Activated T-helper 1 cell treated with anti-CD3 and anti-CD28 coated beads, Interleukin-2, amount 50 U/mL, for 16 hours (primary cell): ENCODE measurements at places on chromosomes 12 and 14.

DNA sequence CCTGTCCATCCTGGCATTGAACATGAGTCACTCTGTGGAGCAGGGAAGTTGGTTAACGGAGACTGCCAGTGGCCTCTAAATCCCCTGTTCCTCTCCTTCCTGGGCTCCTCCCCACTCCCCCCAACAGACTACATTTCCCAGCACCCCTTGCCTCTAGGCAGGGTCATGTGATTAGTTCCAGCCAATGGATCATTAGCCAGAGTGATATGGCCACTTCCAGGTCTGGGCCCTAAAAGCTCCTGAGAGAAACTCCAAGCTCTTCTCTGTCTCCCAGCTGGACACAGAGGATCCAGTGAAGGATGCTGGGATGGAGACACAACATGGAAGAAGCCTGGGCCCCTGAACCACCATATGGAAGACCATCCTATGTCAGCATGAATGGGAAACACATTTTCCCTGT lies 54.4 kb upstream of the RFLNA start:
- no peak for DNase-seq

DNA sequence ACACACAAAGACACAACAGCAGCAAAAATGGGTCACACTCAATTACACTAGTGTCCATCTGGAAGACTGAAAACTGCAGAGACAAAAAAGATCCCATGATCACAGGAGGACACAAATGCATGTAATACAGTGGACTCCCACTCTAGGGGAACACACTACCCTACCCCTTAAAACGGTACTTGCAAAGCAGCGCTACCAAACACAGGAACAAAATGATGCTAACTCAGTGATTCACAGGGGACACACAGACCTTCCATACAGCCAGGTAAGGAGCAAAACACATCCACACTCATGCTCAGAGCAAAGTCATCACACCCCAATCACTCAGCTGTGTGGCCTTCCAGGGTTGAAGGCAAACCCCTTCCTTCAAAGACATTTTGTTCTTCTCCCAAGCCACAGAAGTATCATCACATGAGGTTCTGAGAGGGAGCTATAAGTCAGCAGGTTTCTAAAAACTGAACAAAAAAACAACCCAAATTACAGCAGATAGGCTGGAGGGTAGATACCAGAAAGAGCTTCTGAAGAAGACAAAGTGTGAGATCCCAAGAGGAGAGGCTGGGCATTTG lies 14.8 kb downstream of the SMUG1 start:
- DNase-seq = no peak

- DNase-seq = no peak
Observed at GRCh38 chr14:23306412-23307145, at the start of gene BCL2L2. Gene BCL2L2 (plus strand): TSS chr14:23306833. CDS start chr14:23307768, 935 bp downstream.

DNA sequence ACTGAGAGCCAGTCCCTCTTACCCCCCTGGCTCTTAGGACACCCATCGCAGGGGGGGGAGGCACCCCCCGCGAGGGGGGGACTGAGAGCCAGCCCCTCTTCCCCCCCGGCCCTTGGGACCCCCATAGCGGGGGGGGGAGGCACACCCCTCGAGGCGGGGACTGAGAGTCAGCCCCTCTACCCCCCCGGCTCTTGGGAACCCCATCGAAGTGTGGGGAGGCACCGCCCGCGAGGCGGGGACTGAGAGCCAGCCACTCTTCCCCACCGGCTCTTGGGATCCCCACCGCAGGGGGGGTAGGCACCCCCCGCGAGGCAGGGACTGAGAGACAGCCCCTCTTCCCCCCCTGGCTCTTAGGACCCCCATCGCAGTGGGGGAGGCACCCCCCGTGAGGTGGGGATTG lies 48.8 kb downstream of the DDX11 start:
- no peak for DNase-seq

- no peak for DNase-seq
Observed at GRCh38 chr12:104643819-104644669, 187.3 kb downstream of the CHST11 start.

GRCh38 chr12:47190271-47190750 lies 110.6 kb upstream of the AMIGO2 start:
- no peak for DNase-seq

- DNase-seq = no peak
Observed at GRCh38 chr12:117593815-117594400, 232.5 kb upstream of the NOS1 start.

DNA sequence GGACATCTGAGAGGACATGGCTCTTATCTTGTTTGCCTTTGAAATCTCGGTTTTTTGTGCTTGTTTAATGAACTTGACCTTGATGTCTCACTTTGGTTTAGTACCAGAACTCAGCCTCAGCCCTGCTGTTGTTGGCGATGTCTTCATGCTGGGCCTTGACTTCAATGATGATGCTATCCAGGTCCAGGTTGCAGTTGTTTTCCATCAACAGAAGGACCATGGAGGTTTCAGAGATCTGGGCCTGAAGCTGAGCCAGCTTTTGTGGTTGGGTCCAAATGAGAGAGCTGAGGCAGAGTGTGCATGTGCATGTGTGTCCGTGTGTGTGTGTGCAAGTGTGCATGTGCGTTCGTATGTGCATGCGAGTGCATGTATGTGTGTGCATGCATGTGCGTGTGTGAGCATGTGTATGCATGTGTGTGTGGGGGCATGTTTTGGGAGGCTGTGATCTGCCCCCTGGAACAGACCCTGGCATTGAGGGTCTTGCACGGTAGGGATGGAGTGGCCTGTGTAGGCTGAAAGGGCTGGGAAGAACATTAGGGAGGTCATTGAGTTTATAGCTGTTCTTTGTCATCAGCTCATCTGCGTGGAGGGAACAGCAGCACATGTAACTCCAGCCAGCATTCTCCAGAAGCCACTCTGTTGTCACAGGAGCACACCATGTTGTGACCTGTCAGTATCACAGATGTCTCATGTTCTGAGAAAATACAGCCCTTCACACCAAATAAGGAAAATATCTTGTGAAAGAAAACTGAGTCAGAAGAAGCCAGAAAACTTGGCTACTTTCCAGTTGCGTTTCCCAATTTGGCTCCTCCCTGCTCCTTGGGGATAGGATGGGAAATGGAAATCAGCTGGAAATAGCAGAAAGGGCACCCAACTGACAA lies 10.0 kb upstream of the KRT82 start:
- DNase-seq = no peak

DNA sequence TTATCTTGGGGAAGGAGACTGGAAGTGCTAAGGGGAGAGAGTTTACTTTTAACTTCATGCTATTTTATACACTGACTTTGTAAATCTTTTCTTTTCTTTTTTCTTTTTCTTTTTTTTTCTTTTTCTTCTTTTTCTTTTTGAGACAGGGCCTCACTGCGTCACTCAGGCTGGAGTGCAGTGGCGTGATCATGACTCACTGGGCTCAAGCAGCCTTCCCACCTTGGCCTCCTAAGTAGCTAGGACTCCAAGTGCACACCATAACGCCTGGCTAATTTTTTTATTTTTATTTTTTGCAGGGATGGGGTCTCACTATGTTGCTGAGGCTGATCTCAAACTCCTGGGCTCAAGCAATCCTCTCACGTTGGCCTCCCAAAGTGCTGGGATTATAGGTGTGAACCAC lies 294.6 kb upstream of the PRICKLE1 start:
- no peak for DNase-seq

DNA sequence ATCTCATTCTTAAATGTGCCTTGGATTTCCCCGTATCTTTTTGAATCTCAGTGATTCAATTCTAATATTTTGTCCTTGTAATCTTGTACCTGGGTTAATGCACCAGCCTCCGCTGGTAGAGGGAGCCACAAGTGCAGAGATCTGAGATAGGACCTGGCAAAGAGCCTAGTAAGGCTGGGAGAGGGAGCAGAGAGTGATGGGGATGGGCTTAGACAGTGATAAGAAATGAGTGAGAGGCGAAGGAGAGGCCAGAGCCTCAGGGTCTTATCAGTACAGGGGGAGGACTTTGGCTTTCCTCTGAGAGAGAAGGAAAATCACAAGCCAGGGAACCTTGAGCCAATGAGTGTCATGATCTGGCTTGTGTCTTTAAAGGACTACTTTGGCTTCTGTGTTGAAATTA lies 30.5 kb upstream of the LMNTD1 start:
- DNase-seq = no peak

DNA sequence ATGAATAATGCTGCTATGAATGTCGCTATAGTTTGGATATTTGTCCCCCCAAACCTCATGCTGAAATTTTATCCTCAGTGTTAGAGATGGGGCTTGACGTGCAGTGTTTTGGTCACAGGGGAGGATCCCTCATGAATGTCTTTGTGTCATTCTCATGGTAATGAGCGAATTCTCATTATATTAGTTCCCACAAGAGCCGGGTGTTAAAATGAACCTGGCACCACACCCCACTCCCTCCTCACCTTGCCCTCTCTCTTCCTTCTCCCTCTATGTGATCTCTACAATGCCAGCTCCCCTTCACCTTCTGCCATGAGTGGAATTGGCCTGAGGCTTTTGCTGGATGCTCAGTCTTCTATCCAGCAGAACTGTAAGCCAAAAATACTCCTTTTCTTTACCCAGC lies 37.5 kb upstream of the YAF2 start:
- no peak for DNase-seq

GRCh38 chr14:102426796-102427195 lies 64.1 kb downstream of the TECPR2 start:
- DNase-seq = no peak

- DNase-seq = no peak
Observed at GRCh38 chr14:30159374-30159773, 231.7 kb upstream of the PRKD1 start.
